ENCODE measurements at places on chromosomes 16 and 17.

DNA sequence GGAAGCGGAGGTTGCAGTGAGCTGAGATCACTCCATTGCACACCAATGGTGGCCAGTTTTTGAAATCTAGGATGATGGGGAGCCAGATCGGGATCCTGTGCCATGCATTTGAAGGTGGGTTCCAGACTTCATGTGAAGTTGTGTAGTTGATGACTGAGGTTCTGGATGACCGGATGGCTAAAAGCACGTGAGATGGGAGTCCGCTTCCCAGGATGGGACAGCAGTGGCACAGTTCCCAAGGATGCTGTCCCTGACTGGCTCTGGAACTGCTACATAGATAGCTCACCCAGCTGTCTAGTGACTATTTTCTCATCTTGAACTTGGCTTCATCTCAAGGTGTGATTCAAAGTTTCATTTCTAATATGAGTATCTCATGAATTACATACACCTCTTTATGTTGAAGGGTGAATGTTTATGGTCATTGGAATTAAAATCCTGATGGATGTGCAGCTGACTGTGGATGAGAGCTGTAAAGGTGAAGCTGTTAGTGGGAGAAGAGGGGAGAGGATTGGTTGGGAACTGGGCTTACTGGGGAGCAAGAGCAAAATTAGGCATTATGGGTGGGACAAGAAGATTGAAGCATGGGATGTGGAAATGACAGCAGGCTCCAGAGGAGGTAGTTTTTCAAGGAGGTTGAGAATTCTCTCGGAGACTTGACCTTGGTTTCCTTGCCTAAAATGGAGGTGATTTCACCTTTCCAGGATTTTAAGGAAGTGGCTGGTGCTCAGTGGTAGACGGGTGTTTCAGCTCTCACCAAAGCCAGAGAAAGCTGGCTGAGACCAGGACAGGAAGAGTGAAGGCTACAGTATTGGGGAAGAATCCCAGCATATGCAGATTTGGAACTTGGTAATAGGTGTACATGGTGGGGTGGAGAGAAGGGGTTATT is 8.2 kb downstream of the TUFM start:
- no peak for DNase-seq

DNA sequence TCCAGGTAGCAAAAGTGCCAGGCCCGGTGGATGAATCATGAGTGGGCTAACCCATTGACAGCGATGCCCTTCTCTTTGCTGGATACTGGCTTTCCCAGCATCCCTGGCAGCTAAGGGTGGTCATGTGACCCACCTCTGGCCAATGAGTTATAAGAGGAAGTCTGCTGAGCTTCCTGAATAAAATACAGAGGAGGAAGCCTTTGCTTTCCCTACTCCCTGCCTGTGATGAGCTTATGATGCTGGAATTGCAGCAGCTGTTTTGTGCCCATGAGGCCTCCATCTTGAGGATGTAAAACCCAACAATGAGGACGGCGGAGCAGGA is 15.0 kb upstream of the ATP2A3 start:
- no peak for DNase-seq

GRCh38 chr17:2949469-2950044 is 113.8 kb downstream of the OR1D5 start:
- DNase-seq, result no peak

DNA sequence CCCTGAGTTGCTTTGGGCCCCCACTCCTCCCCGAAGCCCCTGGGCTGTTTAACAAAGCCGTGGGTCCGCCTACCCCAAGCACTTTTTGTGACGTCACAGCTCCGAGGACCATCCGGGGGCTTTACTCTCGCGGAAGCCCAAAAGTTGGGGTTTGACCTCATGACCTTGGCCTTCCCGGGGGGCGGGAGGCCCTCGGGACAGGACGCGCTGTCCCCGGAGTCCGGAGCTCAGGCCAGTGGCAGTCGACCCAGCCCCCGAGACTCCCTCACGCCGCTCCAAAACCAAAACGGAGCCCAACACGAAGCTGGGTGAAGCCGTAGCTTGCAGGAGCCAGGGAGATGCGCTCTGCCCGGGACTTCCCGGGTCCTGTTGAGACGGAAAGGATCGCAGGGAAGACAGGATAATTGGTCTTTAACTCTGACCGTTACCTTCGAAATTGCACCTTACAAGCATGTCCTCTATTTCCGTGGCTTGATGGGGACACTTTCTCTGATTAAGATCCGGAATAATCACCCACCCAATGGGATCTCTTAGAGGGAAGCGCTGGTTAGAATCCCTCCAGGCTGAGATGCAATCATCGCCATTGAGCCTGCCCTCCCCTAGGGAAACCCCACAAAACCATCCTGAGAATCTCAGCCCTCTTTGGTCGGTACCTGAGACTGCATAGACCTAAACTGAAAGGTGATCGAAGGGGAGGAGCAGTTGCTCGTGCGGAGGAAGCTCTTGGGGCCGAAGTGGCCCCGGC is 4.9 kb upstream of the SOX9 start:
- DNase-seq, result no peak

GRCh38 chr17:33972763-33973162 is 282.3 kb upstream of the CCL2 start:
- DNase-seq, result no peak

GRCh38 chr17:80353718-80354275 is 61.2 kb upstream of the ENDOV start:
- DNase-seq, result no peak

DNA sequence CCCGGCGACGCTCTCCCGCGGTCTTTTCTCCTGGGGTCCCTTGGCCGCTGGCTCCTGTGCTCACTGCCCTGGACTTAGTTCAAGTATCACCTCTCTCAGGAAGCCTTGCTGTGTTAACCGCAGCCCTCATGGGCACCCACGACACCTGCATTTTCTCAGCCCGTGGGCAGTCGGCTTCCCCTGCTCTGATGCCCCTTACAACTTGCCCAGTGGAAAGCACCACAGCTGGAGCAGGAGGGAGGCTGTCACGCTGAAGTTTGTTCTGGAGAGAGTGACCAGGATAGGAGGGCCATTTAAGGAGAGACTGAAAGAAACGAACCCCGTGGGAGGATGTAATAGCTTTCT is 395 bp downstream of the STXBP4 start:
- no peak for DNase-seq

GRCh38 chr16:26985100-26986065 is 81.3 kb upstream of the C16orf82 start:
- no peak for DNase-seq

DNA sequence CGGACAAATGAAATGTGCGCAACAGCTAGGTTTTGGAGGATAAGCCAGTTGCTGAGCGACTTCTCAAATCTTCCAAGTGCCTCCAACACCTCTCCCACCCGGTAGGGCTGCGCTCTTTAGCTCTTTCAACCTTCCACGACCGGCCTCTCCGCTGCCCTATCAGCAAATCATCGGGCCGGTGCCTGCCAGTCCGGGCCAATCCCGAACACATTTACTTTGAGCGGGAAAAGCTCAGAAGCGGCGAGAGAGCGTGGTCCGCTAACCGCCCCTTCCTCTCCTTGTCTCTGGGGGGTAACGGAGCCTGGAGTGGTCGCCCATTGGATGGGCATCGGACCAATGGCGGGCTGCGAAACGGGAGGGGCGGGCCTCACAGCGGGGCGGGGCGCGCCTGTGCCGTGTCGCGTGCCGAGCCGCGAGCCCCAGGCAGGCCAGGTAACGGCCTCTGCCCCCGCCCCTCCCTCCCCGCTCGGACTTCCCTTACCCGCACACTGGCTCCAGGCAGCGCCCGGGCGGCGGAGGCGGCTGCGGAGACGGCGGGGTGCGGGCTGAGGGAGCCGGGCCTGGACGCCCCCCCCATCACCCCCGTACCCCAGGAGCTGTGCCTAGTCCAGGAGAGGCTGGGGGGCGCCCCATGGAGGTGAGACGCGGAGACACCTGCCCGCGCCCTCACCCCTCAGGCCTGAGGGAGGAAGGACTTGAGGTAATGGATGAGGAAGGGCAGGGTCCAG is at the start of gene MEIOC:
TSS of gene MEIOC (plus strand) at position 486 of the 728 bp plus-strand sequence. CDS start at position 632, 146 bp downstream.
- DNase-seq, result no peak

GRCh38 chr17:62996221-62996620 is 30.2 kb downstream of the TANC2 start:
- DNase-seq, result no peak

- no peak for DNase-seq
These were observed 21.3 kb downstream of the CA4 start for GRCh38 chr17:60170835-60171752.

GRCh38 chr16:722835-723633 is 2.1 kb downstream of the ANTKMT start:
- no peak for DNase-seq

DNA sequence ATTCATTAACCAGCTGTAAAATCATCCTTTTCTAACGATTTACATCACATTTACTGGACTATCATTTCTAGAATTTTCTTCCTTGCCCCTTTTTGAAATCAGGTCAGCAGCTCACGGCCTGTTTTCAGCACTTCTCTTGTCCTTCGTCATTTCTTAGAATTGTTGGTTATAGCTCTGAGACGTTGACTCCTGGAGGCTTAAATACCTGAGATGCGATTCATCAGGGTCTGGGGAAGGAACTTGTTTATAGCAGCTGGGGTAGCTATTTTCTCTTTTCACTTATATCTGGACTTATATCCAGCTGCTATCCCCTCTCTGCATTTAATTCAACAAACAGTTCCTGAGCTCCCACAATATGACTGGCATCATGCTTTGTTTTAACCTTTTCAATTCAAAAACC is 338.7 kb upstream of the TNRC6C start:
- DNase-seq, result no peak

GRCh38 chr16:3045758-3046640 is at the start of gene MMP25:
Gene MMP25 (plus strand): TSS chr16:3046561. CDS start chr16:3046918, 357 bp downstream.
- no peak for DNase-seq

GRCh38 chr17:29120433-29120832 is 59.8 kb downstream of the MYO18A start:
- DNase-seq, result no peak

DNA sequence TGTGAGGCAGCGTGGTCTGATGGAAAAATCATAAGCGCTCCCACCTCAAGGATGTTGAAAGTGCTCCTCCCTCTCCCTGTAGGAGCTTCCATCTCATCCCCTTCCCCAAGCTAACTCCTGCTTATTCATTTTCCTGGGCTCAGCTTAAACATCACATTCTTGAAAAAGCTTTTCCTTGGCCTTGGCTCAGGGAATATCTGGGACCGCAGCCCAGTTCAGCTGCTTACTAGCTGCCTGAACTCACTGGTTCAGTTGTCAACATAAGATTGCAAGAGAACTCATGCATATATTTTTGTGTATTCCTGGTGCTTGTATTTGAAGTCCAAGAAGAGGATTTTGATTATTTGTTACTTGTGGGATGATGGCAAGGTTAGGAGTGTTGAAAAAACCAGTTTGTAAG is 91.5 kb downstream of the UTP18 start:
- DNase-seq, result no peak

GRCh38 chr16:52077607-52078006 is 469.3 kb downstream of the TOX3 start:
- no peak for DNase-seq

Data from activated gamma-delta T cell treated with anti-CD3 and anti-CD28 coated beads, Interleukin-2, amount 50 U/mL, for 16 hours (primary cell).